HT1080 (cell line): ENCODE measurements at places on chromosomes 7 and 10.

DNA sequence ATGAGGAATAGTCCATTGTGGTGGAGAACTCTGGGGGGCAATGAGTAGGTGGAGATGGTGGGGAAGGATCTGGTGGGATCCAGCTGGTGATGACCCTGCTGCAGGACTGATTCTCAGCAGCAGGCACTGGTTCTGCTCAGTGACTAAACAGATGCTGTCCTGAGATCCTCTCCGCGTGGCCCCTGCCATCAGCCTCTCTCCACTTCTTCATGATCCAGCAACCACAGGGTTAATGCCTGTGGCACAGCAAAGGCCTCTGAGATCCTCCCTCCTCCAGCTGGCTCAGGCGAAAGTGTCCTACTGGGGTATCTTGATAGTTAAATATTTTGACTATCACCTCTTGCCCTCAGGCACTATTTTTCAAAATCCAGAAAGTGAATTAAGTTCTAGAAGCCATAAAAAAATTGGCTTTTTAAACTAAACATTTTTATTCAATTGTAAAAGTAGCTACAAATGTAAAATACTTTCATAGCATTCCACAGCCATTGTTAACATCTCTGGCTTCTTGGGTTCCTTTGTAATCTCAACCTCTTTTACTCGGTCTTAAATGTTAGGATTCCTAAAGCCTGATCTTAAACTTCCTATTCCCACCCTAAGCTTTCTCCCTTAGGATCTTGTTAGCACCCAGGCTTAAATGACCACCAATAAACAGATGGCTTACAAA is 13.1 kb downstream of the PLAU start:
- DNase-seq, result no peak

- no peak for DNase-seq
Observed at GRCh38 chr10:49645871-49646870, 32.3 kb downstream of the CHAT start.

- peak; percentile 85 for DNase-seq
Observed at GRCh38 chr7:94115316-94115715, 111.2 kb upstream of the BET1 start.

DNA sequence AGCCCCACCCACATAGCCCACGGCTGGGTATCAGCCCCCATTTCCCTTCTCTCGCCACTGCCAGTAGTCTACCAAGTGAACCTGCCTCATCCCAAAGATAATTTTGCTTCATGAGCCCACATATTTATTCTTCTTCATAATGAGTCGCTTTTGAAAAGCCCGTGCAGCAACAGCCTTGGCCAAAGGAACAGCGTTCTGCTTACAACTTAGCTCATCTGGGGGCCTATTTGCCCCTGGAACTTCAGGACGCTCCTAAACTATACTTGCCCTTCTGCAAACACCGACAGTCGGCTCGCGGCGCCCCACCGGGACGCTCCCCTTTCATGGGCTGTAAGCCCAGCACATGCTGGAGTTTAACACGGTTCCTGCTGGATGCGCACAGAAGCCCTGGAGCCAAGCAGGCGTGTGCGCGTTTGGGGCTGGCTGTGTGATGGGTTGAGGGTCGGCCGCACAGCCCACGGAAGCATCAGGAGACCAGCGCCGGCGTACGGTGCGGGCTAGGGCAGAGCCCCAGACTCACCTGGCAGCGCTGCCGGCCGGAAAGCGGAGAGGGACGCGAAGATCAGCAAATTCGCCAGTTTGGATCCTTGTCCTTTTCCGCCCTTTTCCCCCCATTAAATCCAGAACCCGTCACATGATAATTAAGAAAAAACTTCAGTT is 370 bp downstream of the TMEM60 start:
- DNase-seq, result no peak

GRCh38 chr7:42161719-42162118 is 75.3 kb downstream of the GLI3 start:
- peak; percentile 15 for DNase-seq

DNA sequence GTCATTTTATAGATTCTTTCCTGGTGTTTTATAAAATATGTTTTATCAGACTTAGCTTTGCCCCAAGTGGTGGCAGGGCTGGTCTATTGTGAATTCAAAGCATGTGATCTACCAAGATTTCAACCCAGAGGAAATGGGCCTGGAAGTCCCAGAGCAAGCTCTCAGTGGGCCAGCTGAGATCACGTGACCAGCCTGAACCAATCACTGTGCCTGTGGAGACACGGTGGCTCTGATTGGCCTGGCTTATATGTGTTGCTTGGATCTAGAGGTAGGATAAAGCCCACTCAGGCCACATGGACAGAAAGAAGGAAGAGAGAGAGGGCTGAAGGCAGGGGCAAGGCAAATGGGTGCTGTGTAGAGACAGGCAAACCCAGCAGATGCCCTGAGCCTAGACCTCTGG is 65.5 kb upstream of the GATA3 start:
- DNase-seq, result peak; percentile 33

GRCh38 chr10:43665054-43665453 is 16.4 kb upstream of the ZNF32 start:
- no peak for DNase-seq

DNA sequence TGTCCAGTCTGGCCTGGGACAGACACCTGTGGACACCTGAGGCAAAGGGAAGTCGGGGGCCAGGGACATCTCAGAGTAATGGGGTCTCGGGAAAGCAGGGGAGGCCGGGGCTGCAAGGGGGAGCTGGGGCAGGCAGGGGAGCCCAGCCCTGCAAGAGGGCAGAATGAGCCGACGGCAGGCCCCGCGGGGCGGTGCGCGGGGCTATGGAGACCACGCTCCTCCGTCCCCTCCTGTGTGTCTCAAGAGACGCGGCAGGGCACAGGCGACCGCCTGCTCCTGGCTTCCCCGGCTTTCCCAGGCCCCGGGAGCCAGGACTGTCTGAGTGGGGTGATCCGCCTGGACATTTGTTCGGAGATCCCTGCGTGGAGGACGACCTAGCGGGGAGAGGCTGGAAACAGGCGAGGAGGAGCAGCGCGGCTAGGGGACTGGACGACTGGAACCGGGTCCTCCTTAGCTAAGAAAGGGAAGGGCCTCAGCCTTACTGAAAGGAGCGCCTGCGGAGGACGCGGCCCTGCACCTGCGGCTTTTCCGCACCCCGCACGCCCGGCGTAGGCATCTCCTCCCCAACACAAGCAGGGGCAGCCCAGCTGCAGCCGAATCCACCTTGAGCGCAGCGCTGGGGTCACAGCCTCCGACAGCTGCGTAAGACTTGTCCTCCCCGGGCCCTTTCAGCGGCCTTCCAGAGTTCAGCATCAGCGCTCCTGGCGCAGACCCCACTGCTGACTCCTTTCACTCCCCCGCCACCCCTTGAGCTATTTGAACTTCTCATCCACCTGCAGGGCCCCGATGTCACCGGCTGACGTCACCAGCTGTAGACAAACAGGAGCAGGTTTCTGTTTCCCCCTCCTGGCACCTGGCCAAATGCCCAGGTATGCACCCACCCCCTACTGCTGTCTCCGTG is 176.4 kb downstream of the ZNF248 start:
- DNase-seq, result no peak

GRCh38 chr7:28773423-28774145 is 184.5 kb downstream of the TRIL start:
- no peak for DNase-seq

DNA sequence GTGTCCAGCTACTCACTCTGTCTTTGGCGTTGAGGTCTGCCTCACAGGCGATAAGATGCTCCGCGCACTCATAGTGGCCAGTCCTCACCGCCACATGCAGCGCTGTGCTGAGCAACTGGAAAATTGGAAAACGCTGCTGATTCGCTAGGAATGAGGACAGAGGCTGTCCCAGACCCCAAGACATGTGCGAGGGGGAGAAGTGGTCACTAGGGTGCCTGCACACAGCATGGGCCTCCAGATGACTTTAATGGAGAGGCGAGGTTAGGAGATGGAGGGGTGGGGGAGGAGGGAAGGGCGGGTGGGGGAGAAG is 5.2 kb downstream of the ANKRD1 start:
- DNase-seq, result no peak

DNA sequence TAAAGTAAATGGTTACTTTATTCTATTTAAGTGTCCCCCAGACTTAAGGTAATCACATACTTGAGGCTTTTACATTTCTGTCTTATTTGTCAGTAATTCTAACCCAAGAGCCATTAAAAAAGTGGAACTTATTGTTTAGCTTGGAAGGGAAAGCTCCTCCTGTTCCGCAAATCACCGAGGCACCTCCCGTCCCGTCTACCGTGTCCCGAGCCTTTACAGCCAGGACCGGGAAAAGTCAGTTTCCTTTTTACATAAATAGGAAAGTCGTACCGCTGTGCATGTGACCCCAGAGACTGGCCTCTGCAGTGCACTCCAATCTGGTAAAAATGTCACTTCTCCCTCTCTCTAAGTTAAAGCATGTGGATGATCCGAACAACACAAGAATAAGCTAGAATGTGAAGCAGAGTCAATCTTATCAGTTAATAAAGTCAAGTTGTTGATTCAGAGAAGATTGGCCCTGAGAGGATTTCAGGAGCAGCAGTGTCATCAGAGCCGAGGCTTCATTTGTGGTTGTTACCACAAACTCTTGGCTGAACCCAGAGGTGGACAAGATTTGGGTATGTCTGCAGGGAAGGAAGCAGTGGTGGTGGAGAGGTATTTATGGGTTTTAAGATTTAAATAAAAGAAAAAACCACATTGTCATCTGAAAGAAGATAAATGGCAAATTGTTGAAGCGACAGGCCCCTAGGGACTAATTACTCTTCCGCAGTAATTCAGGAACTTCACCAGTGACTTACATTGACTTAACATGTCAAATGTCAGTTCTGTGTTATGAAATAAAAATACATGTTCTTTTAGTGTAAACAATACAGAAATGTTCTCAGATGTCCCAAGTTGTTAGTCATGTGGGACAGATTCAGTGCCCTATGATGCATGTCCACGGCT is 316.6 kb upstream of the ZNF32 start:
- no peak for DNase-seq

DNA sequence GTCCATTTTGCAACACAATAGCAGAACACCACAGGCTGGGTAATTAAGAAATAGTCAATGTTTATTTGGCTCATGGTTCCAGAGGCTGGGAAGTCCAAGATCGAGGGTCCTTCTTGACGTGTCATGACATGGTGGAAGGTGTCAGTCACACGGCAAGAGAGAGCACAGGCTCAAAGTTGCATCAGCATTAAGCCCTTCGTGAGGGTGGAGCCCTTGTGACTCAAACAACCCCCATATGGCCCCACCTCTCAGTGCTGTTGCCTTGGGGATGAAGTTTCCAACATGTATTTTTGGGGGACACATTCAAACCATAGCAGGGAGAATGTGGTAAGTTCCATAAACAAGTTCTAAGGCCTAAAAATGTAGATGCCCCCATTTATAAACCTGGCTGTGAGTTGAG is 24.6 kb upstream of the GTPBP4 start:
- DNase-seq, result no peak

- DNase-seq, result peak; percentile 70
Observed at GRCh38 chr7:50721160-50721559, 61.5 kb downstream of the GRB10 start.

GRCh38 chr10:3103646-3104045 is 36.3 kb downstream of the PFKP start:
- DNase-seq, result no peak

GRCh38 chr7:102416406-102416805 is 17.0 kb upstream of the ORAI2 start:
- no peak for DNase-seq

GRCh38 chr7:25967278-25968204 is 184.5 kb upstream of the NFE2L3 start:
- DNase-seq, result no peak

DNA sequence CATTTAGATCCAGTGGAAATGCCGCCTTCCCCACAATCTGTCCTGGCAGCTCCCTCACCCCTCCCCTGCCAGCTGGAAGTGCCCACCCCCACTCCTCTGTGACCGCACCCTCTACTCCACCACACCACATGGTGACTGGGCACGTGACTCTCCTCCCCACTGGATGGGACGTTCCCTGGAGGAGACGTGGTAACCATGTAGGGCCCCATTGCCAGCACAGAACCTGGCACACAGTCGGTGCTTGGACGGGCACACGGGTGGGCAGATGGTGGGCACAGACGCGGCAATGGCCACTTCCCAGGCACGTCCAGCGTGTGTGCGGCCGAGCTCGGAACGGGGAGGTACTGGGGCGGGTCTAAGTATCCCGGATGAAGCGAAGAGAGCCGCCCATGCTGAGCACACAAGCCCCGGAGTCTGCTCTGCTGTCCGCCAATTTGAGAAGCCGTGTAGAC is 245.6 kb downstream of the MAD1L1 start:
- no peak for DNase-seq

DNA sequence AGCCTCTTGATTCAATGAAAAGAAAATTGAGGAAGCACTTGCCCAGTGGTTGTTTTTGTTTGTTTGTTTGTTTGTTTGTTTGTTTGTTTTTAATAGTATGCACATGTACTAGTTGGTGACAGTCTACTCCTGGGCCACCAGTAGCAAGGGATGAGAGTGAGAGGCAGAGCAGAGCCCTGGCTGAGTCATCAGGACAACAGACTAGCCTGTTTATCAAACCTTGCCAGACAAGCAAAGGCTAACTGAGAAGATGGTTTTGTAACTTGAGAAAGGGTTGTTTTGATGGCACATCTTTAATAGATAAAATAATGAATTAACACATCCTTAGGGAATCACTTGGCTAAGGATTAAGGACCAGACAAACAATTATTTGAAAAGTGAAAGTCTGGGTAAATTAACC is 78.1 kb downstream of the INHBA start:
- no peak for DNase-seq

- no peak for DNase-seq
Observed at GRCh38 chr7:24769851-24770250, 12.6 kb upstream of the GSDME start.

DNA sequence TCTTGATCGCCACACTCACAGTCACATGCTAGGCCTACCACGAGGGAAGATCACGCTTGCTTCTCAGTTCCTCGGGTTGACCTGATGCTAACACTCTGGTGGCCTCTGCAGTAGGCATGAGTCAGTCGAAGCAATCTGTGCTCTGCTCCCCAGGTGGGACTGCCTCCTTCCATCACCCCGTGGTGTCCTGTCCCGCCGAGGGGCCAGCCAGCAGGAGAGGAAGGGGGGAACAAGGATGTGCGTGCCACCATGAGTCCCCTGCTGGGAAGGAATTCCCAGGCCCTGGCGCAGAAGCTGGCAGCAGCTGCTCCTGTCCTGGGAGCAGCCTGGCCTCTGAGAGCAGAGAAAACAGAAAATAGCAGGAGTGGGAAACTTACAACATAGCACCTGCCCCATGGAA is 695.0 kb upstream of the NRP1 start:
- no peak for DNase-seq

DNA sequence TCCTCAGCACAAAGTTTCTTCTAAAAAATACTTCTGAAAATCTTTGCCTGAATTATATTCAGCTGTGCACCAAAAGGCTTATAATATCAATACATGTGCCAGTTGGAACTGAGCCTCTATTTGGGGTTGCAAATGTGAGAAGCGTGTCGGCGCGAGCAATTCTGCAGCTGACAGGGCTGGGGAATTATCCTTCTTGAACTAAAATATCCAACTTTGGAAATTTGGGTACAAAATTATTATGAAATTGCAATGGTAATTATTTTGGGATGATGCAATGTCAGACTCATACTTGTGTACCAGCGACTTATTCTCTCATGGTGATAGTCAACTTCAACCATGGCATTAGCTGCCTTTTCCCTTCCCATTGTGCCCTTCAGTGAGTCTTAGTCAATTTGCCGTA is 507.0 kb upstream of the KLF6 start:
- DNase-seq, result no peak

GRCh38 chr10:49081547-49082275 is 33.6 kb downstream of the VSTM4 start:
- DNase-seq, result no peak

- no peak for DNase-seq
Observed at GRCh38 chr10:55800602-55801352, 560.3 kb downstream of the ZWINT start.
